Activated CD4-positive, CD25-positive, alpha-beta regulatory T cell treated with anti-CD3 and anti-CD28 coated beads, Interleukin-2, amount 50 U/mL, for 16 hours (primary cell): ENCODE measurements at places on chromosomes 3 and 15.

DNA sequence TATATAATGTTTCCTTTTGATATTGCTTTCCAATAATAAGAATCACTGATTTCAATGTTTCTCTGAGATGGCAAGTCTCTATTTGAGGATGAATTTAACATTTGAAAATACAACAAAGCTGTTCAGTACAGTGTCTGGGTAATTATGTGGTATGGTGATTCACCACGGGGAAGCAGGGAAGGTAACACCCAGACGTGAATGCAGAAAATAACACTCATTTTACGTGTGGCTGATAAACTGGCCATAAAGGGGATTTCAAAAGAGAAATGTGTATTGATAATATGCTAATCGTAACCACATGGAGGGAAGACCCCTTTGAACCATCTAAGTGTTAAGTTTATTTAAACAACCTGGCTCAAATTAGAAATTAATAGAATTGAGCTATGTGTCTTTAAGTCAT, 344.6 kb downstream of the GRM7 start:
- no peak for DNase-seq

DNA sequence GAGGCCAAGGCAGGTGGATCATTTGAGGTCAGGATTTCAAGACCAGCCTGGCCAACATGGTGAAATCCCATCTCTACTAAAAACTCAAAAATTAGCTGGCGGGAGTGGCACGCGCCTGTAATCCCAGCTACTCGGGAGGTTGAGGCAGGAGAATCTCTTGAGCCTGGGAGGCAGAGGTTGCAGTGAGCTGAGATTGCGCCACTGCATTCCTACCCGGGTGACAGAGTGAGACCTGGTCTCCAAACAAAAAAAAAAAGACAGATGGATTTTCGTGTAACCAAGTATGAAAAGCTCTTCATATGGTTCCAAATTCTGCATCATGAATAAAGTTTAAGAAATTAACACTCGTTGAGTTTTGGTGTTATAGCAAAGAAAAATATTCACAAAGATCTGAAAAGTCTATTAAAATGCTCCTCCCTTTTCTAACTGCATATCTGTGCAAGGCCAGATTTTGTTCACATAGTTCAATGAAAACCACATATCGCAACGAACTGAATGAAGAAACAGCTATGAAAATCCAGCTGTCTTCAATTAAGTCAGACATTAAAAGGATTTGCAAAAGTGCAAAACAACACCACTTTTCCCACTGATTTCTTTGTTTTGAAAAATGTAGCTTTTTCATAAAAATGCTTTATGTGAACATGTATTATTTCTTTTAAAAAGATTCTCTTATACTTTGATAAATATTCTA, 23.8 kb upstream of the FBLN2 start:
- no peak for DNase-seq

- no peak for DNase-seq
Measured at GRCh38 chr3:114103858-114104257, 47.3 kb downstream of the QTRT2 start.

- DNase-seq = no peak
Measured at GRCh38 chr3:128764863-128765262, 38.9 kb downstream of the RAB7A start.

- DNase-seq = no peak
Measured at GRCh38 chr3:53083521-53083920, 37.6 kb upstream of the SFMBT1 start.

DNA sequence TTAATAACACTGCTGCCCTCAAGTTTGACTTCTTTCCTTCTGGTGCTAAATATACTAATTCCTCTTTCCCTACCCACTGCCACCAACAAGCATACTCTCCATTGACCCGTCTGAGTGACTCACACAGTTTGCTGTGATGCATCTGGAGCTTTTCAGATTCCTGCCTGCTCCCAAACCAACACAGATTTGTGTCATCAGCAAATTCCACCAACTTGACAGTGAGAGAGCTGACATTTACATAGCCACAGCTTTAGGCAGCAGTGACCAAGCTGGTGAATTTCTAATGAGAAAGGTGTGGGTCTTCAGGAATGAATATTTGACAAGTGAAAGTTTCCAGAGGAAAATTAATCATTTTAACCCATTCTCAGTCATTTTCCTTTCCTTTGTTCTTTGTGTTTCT, 96.5 kb upstream of the PRICKLE2 start:
- DNase-seq = no peak

GRCh38 chr15:72919936-72920465, 132.3 kb upstream of the NEO1 start:
- DNase-seq = no peak

DNA sequence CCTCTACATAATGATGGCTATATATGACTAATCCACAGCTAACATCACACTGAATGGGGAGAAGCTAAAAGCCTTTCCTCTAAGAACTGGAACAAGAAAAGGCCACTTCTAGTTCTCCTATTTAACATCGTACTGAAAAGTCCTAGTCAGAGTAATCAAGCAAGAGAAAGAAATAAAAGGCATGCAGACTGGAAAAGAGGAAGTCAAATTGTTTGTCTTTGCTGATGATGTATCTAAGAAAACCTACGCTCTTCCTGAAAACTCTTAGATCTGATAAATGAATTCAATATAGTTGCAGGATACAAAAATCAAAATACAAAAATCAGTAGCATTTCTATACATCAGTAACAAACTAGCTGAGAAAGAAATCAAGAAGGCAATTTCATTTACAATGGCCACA, 116.9 kb downstream of the TP63 start:
- no peak for DNase-seq

- DNase-seq = no peak
Measured at GRCh38 chr3:52452570-52453221, 1.1 kb downstream of the TNNC1 start.

- no peak for DNase-seq
Measured at GRCh38 chr3:161343986-161344385, 27.3 kb downstream of the SPTSSB start.

GRCh38 chr3:10669490-10670048, 146.5 kb upstream of the SLC6A11 start:
- no peak for DNase-seq

GRCh38 chr15:68791431-68792283, 29.0 kb downstream of the ANP32A start:
- no peak for DNase-seq

- DNase-seq = no peak
Measured at GRCh38 chr3:189363590-189364255, 192.0 kb downstream of the TPRG1 start.

DNA sequence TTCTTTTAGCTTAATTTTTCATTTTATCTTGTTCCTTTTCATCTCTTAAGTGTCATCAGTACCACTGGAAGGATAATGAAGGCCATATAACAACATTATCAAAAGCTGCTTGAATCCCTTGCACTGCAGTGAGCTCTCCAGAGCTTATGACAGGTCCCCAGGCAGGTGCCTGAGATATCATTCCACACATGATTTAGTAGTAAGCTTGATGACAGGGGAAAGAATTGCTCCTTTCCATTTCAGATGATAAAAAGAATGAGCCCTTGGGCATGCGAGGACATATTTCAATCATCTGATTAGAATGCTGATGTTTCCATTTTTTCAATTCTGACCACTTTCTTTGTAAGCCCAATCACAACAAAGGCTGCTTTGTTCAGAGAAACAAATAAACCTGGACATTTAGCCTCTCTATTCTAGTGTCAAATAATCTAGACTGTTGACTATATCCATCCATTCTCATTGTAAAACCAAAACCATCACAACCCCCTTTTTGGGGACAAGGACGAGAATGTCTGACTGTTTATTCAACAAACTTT, 567.8 kb downstream of the IGSF11 start:
- DNase-seq = no peak

- DNase-seq = no peak
Measured at GRCh38 chr3:197501496-197501878, 54.3 kb downstream of the BDH1 start.

DNA sequence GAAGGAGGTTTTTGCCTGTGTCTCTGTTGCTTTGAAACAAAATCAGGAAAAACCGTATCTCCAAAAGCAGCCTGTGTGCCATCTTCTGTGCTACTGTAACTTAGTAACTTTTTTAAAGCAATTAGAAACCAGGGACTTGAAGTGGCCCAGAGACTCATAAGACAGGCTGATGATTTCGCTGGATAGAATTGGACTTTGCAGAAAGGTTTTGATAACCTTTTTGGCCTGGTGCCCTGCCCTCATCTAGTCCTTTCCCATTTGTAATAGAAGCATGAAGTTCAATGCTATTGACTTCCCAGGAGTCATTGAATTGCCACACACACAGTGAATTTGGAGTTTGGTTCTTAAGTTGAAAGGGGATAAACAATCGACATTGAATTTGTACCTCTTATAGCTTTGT, 157.2 kb downstream of the PTPRG start:
- DNase-seq = no peak

DNA sequence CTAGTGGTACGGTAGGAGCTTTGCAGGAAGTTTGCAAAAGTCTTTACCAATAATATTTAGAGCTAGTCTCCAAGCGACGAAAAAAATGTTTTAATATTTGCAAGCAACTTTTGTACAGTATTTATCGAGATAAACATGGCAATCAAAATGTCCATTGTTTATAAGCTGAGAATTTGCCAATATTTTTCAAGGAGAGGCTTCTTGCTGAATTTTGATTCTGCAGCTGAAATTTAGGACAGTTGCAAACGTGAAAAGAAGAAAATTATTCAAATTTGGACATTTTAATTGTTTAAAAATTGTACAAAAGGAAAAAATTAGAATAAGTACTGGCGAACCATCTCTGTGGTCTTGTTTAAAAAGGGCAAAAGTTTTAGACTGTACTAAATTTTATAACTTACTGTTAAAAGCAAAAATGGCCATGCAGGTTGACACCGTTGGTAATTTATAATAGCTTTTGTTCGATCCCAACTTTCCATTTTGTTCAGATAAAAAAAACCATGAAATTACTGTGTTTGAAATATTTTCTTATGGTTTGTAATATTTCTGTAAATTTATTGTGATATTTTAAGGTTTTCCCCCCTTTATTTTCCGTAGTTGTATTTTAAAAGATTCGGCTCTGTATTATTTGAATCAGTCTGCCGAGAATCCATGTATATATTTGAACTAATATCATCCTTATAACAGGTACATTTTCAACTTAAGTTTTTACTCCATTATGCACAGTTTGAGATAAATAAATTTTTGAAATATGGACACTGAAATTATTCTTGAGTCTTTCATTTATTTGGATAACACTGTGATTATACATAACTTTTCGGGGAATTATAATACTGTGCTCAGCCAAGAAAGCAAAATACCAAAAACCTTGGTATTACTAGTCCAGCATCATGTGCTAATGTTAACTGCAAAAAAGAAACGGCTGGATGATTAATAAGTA, 2.2 kb downstream of the SOX2 start:
- no peak for DNase-seq

GRCh38 chr3:10883478-10884234, 67.6 kb downstream of the SLC6A11 start:
- DNase-seq = no peak

DNA sequence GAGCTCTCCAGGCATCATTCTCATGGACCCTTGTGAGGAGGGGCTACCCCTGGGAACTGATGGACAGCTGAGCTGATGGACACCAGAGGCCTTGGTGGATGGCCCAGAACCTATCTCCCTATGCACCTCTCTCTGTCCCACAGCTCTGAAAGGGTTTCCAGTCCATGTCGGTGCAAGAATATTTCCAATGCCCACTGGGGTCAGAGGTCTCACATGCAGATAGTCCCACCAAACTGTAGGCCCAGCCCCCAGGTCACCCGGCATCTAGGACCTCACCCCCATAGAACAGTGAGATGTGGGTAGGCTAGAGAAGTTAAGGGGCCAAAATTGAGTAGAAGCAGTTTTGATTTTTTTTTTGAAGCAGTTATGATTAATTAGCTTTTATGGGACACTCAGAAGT, 2.6 kb downstream of the ALPK3 start:
- no peak for DNase-seq

GRCh38 chr3:156579427-156579851, 24.5 kb upstream of the SSR3 start:
- no peak for DNase-seq

DNA sequence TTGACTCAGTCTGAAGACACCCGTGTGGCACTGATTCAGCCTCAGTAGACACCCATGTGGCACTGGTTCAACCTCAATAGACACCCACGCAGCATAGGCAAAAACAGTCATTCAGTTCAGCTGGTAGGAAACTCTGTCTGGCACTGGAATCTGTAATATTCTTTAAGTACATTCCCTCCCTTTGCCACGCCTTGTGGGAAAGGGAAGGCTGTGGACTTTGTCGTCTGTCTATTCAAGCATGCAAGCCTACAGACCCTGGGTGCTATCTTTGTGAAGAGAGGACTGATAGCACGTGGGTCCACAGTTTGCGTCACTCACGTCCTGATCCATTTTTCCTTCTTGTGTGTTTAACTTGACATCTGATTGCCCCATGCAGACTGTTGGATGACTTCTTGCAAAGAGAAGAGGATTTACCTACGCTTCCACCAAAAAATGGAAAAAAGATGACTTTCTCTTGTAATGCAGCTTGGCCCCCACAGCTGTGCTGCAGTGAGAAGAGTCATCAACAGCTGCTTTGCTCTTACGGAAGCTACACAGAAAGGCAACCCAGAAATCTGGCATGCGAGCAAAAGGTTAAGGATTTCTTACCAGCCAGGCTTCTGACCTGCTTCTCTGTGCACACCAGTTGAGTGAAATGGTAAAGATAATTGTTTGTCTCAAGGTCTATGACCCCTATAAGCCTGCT, 278.1 kb downstream of the ULK4 start:
- DNase-seq = no peak

DNA sequence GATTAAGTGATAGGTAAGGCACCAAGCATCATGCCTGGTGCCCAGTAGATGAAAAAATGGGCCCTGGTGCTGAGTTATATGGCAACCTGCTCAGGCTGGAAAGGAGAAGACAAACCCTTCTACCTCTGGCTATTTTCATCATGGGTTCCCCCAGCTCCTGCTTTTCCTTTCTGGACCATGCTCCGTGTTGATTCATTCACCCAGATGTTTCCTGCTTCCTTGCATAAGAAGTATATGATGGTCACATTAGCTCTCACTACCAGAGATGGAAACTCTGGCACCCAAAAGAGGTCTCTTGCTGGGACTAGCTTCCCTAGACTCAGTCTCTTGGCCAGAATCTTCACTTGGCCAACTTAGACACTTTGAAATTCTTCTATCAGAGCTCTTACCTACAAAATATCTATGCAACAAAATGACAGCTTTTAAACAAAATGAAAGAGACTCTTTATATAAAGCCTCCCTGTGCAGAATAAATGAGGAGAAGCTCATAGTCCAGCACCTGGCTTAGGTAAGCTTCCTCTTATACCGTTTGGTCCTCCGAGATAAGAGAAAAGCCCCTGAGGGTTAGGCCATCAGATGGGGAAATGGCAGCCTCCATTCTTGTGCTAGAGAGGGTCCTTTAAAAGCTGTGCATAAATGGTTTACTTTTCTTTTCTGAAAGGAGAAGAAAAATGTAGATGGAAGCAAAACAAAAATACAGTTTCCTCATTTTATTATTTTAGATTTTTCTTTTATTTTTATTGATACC, 46.8 kb upstream of the MCF2L2 start:
- DNase-seq = no peak
